ENCODE measurements at places on chromosomes 4 and X.

DNA sequence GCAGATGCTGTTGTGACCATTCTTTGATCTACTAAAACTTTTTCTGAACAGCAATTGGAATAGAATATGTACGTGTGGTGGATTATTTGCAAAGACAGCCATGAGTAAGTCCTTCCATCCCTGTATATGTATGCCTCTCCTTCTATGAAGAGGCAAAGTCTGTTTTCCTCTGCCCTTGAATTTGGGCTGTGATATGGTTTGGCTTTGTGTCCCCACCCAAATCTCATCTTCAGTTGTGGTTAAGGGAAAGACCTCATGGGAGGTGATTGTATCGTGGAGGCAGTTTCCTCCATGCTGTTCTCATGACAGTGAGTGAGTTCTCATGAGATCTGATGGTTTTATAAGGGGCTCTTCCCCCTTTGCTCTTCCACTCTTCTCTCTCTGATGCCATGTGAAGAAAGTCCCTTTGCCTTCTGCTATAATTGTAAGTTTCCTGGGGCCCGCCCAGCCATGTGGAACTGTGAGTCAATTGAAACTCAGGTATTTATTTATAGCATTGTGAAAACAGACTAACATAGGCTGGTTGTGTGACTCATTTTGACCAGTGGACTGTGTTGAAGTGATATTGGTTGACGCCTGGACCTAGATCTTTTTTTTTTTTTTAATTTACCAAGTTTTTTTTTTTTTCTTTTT is 108.3 kb upstream of the CAMK2D start:
- DNase-seq, result no peak

DNA sequence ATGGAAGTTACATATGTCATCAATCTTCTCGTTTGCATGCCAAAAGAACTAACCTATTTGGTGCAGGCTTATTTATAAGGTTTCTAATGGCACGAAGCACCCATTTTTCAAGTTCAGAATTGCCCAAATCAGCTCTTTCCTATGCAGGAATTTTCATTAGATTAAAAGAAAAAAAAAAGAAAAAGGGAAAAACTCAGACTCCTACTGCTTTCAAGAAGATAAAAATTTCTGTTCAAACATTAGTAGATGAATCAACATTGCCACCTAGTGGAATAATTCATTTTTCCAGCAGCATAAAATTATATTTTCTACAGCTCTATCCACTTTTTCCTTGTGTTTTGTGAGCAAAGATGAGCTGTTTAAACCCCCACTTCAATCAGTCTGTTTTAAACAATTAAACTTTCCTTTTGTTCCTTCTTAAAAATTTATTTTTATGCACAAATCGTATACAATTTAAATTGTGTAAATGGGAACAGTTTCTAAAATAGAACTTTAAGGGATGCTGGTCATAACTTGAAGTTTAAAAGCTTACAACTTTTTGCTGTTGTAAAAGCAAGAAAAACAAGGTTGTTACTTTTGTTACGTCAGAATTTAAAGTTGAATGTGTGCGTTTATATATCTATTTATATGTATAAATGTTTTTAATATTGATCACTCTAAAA is 309.9 kb downstream of the ARAP2 start:
- DNase-seq, result no peak

DNA sequence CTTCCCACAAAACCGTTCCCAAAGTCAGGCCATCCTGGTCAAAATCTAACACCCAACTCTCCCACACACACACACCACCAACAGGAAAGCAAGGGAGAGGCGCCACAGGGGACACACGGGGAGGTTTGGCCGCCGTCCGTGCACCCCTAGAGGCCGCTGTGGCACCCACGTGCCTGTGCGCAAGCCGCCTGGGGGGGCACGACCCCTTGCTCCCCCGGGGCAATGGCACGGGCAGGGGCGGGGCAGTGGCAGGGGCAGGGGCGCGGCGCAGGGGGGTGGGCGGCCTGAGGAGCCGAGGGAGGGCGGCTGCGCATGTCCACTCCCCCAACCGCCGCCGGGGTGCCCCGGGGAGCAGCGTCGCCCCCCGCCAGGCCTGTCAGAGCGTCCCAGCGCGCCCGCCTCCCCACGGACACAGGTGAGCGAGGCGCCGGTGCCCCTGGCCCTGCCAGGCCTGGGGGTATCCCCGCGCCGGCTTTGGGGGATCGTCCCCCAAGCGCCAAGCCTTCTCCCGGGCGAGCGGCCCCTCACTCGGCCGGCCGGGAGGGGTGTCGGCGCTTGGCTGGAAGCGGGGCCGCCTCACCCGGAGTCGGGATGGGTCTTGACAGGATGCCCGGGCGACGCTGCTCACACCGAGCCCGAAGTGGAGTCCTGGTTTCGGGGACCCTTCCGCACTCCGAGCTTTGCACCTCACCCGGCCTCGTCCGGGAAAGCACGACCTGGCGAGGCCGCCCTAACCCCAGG is at the start of gene ERAS:
Gene ERAS, plus strand, starts transcription at position 379 of the 741 bp plus-strand sequence. CDS start 2,611 bp downstream, outside the sequence.
- DNase-seq, result no peak

DNA sequence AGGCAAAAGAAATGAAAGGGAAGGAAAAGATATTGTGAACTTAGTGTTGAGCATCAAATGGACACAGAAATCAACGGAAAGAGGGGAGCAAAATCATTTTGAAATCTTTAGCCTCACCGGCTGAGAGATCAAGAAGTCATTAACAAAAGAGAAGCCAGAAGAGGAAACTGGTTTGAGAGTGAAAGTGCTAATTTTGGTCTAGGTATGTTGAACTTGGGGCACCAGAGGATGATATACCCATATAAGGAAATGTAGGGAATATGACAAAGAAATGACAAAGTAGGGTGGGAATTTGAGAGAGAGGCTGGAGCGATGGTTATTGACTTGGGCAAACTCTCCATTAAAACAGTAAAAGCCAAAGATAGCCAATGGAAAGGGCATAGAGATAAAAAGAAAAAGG is 183.4 kb upstream of the ATOH1 start:
- no peak for DNase-seq

DNA sequence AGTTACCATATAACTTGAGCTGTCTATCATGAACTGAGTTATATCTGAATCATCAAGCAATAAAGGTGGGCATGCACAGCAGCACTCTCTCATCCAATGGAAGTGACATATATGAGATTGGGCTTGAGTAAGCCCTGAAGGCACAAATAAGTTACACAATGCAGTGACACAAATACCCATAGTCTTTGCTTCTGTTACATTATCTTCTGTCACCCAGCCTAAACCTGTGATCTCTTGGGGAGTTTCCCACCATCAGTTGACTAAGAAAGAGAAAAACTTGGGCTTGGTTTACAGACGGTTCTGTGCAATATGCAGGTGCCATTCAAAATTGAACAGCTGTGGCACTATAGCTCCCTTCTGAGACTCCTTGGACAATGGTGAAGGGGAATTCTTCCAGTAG is 138.8 kb upstream of the IL15 start:
- no peak for DNase-seq

- DNase-seq, result no peak
These were observed 177.8 kb upstream of the ATP6AP2 start for GRCh38 chrX:40402831-40403533.

DNA sequence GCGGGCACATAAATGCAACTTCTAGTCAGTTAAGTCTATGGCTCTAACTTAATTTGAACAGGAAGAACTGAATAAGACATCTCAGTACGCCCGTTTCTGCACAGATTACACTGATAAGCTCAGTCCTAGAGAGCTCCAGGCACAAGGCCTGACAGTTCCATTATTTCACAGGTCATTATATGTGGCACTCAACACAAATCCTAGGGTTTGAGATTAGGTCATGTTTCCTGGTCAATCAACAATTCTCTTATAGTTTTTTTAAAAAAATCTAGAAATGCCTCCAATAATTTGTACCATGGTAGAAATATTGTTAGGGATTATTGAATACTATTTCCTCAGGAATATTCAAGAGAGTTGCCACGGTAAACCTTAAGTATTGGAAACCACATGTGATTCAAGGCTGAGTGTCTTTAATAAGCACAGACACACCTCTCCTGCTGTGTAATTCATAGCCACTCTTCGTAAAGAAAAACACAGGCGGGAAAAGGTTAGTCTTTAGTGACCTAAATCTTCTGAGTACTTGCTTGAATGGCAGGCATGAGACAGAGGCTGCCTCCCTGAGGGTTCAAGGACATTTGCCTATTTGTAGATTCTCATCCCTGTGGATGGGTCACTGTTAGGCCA is 342.9 kb upstream of the ADGRL3 start:
- DNase-seq, result no peak

- DNase-seq, result no peak
These were observed 23.1 kb downstream of the MAGEA8 start for GRCh38 chrX:149903889-149904748.

GRCh38 chr4:89413518-89413917 is 105.9 kb upstream of the GPRIN3 start:
- DNase-seq, result no peak

- DNase-seq, result no peak
These were observed 923.6 kb upstream of the TENM3 start for GRCh38 chr4:181319629-181320028.

DNA sequence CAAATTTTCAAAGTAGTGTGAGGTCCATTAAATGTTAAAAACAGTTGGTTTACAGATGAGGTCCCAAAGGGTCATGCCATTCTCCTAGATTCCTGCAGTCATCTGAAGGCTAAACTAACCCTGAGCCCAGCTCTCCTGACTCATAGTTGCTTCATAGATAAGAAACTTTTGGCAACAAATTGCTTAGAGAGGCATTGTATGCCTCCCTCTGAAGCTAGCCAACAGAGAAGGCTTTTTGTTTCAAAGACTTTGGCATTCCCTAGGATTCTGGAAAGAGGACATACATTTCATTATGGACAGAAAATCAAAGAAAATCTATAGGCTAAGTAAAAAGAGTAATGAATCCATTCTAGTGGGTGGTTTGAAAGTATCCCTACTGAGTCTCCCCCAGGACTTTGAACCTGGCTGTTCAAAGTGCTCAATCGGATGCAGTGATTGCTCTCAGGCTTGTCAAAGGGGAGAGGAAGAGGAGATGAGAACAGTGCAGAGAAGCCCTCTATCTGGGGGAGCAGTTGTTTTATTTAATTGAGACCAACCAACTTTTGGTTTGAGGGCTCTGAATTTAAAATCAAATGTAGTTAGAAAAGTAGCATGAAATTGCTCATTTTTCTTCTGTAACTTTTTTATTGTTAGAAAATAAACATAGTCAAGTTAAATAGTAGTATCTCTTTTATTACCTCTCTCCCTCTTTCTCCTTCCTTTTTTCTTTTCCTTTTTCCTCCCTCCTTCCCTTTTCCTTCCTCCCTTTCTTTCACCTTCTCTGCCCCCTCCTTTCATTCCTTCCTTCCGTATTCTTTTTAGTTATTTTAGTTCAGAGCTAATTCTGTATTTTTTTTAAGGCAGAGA is 72.3 kb upstream of the ZNF518B start:
- no peak for DNase-seq

DNA sequence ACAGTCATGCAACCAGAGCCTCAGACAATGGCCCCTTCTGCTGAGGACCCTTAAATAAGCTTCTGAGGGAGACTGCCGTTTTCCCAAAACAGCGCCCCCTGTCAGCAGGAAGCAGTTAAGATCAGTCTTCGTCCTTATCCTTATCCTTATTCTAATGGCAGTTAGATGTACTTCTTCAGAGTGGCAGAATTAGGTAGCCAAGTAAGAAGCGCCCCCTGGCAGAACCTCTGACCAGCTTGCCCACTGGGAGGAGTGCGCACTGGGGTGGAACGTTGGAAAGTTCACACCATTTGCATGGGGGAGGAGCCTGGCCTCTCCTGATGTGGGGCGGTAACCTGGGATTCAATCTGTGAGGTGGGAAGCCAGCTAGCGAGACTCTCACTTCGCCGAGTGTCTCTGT is 133.6 kb upstream of the QRFPR start:
- DNase-seq, result no peak

All from brain pericyte (primary cell).